ENCODE measurements at places on chromosomes 11 and 22.

GRCh38 chr22:20983081-20983771 is 1.1 kb downstream of the LZTR1 start:
- no peak for DNase-seq

- no peak for DNase-seq
Measured at GRCh38 chr22:47606426-47606825, 844.0 kb downstream of the TBC1D22A start.

DNA sequence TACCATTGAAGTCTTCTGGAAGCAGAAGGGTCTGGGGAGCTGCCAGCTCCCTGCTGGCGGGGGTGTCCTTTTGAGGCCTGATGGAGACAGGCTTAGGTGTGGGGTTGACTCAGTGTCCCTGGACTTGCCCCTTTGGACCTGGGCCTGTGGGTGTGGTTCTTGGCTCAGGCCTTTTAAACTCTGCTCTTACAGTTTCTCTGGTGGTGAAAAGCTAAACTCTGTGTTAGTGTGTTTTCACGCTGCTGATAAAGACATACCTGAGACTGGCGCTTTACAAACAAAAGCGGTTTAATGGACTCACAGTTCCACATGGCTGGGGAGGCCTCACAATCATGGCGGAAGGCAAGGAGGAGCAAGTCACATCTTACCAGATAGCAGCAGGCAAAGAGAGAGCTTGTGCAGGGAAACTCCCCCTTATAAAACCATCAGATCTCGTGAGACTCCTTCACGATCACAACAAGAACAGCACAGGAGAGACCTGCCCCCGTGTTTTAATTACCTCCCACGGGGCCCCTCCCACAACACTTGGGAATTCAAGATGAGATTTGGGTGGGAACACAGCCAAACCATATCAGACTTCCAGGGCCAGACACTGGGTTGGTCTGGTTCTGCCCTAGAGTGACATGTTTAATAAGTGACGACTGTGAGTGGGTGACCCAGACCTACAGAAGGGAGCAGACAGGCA is 26.5 kb downstream of the GRAMD4 start:
- DNase-seq = no peak

DNA sequence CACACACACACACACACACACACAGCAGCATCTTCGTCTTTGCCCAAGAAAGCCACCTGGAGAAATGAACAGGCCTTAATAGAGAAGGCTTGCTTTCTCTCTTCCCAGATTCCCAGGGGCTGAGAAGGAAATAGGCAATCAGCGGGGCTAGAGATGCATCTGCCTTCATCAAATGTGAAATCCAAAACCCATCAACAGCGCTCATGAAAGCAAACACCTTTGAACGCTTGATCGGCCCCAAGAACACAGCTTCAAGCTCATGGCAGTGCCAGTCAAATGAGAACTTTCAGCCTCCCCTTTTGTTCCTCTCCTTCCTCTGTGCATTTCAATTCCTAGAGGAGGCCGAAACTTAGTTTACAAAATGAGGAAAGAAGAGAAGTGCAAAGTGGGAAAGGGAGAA is 122.7 kb downstream of the EFCAB6 start:
- DNase-seq = no peak

- DNase-seq = no peak
Measured at GRCh38 chr11:122714484-122714883, 59.0 kb downstream of the UBASH3B start.

DNA sequence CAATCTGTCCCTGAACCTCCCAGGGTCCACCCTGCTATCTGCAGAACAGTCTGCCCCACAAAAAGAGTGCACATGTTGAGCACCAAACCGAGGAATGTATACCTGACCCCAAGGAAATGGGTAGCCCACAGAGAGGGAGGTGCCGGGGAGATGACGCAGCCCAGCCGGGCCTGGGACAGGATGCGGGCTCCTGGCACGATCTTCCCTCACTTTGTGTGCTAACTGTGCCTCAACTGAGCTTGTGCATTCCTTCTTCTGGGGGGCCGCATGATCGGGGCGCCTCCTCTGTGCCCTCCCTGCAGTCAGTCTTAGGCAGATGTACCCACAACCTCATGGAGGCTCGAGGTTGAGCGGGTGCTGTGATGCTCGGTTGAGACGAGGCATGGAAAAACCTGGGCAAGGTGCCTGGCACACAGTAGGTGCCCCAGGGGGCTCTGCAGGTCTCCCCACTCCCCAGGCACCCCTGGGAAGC is 2.4 kb downstream of the GAS2L1 start:
- no peak for DNase-seq

DNA sequence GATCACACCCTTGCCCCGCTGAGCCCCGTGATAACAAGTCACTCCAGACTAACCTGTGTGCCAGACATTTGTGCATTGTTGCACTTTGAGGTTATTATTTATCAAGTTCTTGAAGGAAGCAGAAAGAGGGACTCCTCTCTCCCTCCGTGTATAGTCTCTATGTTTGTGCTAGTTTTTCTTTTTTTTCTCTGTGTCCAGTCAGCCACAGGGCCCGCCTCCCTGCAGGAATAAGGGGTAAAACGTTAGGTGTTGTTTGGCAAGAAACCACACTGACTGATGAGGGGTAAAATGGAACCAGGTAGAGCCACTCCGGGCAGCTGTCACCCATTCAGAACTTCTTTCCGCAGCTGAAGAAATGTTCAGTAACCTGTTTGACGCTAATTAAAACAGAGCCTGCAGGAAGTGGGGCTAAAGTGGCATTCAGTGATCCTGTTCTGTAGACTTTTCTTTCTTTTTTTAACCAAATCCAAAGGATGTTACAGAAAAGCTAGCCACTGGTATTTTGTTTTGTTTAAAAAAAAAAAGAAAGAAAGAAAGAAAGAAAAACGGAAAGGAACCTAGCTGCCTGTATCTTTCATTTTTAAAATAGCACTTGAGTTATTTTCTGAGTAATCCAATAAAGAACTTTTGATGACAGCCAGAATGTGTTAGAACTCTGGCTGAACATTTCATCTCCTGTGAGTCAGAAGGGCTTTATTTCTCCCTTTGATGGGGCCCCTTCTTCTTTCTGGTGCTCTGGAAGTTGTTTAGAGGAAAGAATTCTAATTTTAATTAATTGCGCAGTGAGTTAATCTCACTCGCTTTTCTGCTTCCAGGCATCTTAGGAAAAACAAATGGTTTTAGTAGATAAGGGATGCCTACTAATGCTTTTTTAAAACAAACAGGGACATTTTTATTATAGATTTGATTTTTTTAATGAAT is 58.2 kb downstream of the COMMD9 start:
- DNase-seq = no peak

GRCh38 chr22:46774253-46774979 is 12.0 kb downstream of the TBC1D22A start:
- no peak for DNase-seq

GRCh38 chr11:23023319-23023718 is 163.0 kb upstream of the CCDC179 start:
- DNase-seq = no peak

DNA sequence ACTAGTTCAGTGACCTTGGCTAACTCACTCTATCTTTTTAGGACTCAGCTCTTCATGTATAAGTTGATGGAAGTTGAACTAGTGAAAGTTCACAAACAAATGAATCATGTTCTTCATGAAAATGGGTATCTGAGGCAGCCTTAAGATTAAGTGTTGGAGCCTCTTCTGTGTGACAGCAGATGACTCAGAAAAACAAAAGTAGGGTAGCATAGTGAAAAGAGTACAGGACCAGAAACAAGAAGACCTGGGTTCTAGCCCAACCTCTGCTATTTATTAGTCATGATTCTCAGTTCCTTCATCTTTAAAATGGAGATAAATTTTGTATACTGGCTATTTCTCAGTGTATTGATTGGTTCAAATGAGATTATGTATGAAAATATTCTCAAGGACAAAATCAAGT is 60.2 kb downstream of the USP35 start:
- no peak for DNase-seq

DNA sequence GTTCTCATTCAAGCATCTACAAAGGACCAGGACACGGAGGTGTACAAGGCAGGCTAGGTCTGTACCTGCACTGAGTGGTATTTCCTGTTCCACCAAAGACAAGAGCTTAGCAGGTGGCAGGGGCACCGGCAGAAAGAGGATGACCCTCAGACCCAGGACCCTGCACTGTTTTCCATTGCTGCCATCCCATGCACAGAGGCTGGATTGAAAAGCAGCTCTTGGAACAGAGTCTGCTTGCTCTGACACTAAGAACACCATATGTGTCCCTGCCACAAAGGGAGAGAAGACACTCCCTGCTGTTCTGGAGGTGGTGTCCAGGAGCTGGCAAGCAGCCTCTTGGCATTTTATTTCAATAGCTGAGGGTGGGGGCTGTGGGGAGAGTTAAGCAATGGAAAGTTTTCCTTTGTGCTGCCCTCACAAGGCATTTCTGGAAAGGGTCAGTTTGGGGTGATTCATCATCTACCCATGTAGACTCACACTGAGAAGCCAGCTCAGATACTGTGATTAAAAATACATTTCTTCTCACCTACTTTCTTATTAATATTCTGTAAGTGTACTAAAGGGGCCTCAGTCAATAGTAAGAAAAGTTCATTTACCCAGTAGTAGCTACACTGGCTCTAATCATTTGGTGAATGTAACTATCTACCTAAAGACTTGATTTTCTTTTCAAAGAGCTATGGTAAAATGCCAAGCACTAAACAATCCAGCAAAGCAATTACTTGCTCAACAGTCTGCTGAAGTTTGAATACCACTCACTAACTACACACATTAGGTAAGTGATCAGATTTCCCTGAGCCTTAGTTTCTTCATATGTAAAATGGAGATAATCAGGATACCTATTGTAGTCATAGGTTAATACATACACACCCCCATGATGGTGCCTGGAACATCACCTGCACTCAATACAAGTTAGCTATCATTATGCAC is 55.2 kb downstream of the SLC1A2 start:
- no peak for DNase-seq

- DNase-seq = no peak
Measured at GRCh38 chr11:76554767-76555166, 109.9 kb downstream of the EMSY start.

DNA sequence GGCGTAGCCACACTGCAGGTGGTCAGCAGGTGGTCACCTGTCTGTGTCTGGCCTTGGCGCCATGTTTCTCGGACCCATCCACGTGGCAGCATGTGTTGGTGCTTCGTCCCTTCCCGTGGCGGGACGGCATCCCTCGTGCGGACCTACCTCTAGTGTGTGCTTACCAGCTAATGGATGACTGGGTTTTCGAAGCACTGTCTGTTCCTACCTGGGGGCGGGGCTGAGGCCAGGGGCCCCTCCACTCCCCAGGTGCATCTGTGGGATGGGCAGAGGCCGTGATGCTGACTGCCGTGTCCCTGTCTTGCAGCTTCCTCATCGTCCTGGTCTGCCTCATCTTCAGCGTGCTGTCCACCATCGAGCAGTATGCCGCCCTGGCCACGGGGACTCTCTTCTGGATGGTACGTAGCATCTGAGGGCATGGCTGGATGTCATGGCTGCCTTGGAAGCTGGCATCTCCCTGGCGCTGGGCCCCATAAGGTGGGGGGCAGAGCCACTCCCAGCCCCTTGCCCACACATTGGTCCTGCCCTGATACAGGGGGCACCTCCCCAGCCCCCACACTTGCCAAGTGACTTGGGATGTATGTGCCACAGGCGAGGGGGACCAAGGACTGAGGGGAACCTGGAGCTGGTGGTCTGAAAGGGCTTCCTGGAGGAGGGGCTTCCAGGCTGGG is 82.9 kb downstream of the KCNQ1 start:
- DNase-seq = no peak

Data from NCI-H1930 (cell line).